Frontal cortex (tissue), 4 donors: ENCODE measurements at places on chromosomes 12 and 14.

- no peak for DNase-seq
Observed at GRCh38 chr12:15839041-15839440, 43.1 kb upstream of the STRAP start.

DNA sequence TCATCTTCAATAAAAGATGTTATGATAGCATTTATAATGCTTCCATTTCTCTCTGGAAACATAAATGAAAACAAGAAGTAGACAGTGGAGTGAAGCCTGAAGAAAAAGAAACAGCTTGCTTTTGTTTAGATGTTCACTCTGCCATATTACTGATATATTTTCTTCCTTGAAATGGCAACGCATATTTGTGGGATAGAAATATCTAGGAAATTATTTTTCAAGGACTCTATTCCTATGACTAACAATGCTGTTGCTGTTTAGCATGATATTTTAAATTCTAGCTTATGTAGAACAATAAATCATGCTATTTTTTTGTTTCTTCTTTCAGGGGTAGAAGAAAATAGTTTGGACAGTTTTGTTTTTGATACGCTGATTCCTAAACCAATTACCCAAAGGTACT lies 359.0 kb downstream of the NAV3 start:
- no peak for DNase-seq

- no peak for DNase-seq
Observed at GRCh38 chr14:96059519-96060135, 20.5 kb downstream of the C14orf132 start.

GRCh38 chr12:124582108-124582424 lies 14.7 kb upstream of the NCOR2 start:
- no peak for DNase-seq

DNA sequence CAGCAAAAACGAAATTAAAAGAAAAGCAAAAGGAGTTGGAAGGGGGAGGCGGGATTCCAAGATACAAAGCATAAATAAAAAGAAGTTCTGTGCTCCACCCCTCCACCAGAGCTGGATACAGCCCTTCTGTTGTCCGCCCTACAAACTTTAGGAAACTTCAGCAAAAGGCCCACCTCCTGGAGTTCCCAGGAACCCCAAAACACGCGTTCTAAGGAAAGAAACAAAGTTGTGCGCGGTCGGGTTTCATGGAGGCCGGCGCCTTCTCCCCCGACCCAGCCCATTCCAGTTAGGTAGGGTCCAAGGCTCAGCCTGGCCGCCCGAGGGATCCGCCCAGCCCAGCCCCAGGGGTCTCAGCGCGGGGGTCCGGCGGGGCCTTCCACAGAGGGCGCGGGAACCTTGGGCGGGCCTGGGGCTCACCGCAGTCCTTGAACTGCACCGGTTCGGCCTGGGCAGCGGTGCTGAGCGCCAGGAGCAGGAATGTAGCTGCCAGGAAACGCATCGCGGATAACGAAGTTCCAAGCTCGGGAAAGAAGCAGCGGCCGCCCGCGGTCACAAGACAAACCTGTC lies at the start of gene NPC2:
Gene NPC2, minus strand, starts transcription at position 530 of the 567 bp plus-strand sequence. Its CDS starts 31 bp downstream, at position 499.
- DNase-seq, result no peak

GRCh38 chr12:30614031-30614430 lies 81.6 kb downstream of the IPO8 start:
- DNase-seq, result no peak

DNA sequence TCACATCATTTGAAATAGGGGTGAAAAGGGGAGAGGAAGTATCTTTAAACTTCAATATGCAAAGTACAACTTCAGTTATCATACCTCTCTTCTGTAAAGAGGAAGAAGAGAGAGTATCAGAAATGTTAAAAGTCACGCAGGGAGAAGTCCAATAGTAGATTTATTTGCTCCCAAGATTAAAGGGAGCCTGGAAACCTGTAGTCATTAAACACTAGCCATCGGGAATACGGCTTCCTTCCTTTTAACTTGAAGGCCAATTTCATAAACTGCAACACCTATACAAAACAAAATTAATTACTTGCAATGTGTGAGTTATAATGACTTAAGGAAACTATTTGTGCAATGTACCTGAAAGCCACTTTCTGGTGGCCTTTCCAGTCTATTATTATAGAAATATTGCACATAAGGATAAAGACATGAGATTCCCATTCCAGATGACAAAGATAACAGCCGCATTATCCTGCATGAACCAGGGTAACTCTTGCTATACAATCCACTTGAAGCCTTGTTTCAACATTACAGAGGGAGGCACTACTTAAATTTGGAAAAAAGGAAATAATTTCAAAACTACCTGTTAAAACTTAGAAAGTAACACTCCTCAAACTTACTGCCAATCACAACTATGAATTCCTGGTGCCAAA lies 4.6 kb downstream of the BTG1 start:
- DNase-seq, result no peak

DNA sequence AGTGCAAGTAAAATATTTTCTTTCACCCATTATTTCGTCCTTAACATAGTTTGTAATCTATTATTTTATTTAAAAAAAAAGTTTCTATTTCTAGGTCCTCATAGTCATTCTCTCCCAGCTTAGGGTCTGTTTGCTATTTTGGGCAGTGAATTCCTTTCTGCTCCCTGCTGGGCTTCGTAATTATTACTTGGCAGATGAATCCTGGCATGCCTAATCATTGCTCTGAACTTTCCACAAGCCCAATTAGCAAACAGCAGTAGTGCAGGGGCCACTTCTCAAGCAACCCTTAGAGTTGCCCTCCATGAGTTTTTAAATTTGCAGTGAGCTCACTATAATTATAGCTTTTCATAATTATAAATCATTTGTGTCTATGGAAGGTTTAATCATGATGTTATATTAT lies 1378.3 kb upstream of the SEL1L start:
- no peak for DNase-seq

- peak; percentile 24 for DNase-seq
Observed at GRCh38 chr14:30521899-30522736, 36.8 kb upstream of the G2E3 start.

- DNase-seq, result no peak
Observed at GRCh38 chr12:115094163-115094816, 410.3 kb upstream of the TBX3 start.

DNA sequence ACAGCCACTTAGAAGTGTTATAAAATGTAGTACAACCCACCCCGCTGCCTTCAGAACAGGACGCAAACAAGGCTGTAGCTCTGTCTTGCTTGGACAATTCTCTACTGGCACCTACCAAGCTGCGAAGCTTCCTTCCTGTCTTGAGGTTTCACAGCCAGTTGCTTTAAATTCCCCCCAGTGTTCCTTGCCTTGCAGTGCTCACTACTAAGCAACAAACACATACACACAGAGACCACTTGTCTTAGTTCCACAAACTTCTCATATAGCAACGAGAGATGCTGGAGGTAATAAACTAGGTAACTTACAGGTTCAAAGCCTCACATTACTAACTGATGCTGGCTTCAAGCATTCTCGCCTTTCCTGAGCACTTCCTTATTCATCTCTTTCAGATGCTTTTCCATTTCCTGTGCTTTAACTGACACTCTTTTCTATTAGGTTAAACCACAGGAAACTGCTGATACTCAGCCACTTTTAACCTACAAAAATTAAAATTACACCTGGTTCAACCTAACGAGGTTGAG lies 91.5 kb upstream of the PTGDR start:
- DNase-seq, result no peak

DNA sequence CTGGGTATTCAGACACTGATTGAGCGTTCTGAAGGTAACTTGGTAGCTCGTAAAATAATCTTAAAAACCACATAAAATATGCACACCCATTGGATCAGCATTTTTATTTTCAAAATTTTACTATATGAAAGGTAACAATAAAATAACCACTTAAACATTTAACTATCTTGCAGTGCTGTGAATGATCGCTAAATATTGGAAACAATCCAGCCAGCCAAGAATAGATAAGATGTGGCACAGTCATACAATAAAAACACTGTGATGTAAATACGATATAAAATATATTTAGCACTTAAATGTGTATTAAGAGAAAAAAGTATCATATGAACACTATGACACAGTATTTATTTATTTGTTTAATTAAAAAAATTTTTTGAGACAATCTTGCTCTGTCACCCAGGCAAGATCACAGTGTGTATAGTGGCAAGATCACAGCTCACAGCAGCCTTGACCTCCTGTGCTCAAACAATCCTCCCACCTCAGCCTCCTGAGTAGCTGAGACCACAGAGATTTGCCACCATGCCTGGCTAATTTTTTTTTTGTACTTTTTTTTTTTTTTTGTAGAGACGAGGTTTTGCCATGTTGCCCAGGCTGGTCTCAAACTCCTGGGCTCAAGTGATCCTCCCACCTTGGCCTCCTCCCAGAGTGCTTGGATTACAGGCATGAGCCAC lies 39.4 kb downstream of the SDR9C7 start:
- DNase-seq, result no peak

DNA sequence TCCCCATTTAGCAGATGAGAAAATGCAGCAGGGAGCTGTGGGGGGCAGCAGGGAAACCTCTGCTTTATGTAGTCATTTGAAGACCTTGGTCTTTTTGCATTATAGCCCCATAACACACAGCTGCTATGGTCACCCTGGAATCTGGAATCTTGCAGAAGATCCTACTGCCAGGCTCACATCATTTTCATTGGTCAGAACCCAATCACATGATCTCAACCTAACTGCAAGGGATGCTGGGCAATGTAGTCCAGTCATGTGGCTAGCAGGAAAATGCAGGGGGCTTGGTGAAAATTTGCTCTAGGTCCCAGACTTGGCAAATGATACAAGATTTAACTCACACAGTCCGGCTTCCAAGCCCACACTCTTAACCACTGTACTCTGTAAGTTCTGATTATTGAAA lies 1028.7 kb downstream of the AACS start:
- peak; percentile 6 for DNase-seq

GRCh38 chr14:45526715-45527549 lies 273.9 kb upstream of the MIS18BP1 start:
- DNase-seq, result no peak
